Heart left ventricle (tissue), 16 donors: ENCODE measurements at places on chromosomes 16 and 17. TPM values are rescaled to one million over a fixed set of nuclear protein-coding genes. Genes with fewer than 3 reads are reported as not detected.

Gene MYH3
- total RNA-seq, result 0.31 TPM

Gene TBC1D26
- total RNA-seq, result not detected

DNA sequence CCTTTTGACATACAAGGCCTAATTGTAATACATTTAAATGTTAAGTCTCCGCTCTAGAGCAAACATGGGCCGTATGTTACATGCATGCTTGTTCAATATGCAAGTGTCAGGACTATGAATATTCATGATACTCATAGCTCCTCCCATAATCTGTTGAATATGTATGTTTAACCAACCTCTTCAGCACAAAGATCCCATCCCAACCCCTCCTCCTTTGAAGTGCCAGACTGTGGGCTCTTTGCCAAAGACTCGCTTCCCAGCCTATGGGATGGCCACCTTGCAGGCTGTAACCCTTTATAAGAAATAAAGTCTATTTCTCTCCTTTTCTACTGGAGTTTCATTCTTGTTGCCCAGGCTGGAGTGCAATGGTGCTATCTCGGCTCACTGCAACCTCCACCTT is 156.2 kb downstream of the ABCC12 start:
- no peak overlapping the region for H3K4me3 ChIP-seq
- no peaks in the 10 kb centered on the region for H3K4me1 ChIP-seq
- H3K27me3 ChIP-seq, result no peaks in the 10 kb centered on the region
- no peak overlapping the region for H3K27ac ChIP-seq

Gene GRB7
- total RNA-seq, result 0.48 TPM

Gene NPIPA3
- total RNA-seq, result 2.1 TPM

Gene FBXW10
- total RNA-seq, result not detected

Gene PIRT
- total RNA-seq, result not detected

- no peaks in the 10 kb centered on the region for H3K4me1 ChIP-seq
- no peaks in the 10 kb centered on the region for H3K27me3 ChIP-seq
- no peak overlapping the region for H3K4me3 ChIP-seq
- no peak overlapping the region for H3K27ac ChIP-seq
These were observed 99.7 kb downstream of the ELAC2 start for GRCh38 chr17:12918142-12918541.

Gene HSPB9
- not detected for total RNA-seq

- H3K4me1 ChIP-seq, result no peaks in the 10 kb centered on the region
- H3K36me3 ChIP-seq, result no peaks in the 10 kb centered on the region
- H3K27ac ChIP-seq, result peak overlapping the region; percentile 76
- no peaks in the 10 kb centered on the region for H3K27me3 ChIP-seq
- peak; percentile 62 for DNase-seq
- H3K4me3 ChIP-seq, result peak overlapping the region; percentile 26
These were observed 50.8 kb downstream of the TBC1D26 start for GRCh38 chr17:15782866-15783265.

DNA sequence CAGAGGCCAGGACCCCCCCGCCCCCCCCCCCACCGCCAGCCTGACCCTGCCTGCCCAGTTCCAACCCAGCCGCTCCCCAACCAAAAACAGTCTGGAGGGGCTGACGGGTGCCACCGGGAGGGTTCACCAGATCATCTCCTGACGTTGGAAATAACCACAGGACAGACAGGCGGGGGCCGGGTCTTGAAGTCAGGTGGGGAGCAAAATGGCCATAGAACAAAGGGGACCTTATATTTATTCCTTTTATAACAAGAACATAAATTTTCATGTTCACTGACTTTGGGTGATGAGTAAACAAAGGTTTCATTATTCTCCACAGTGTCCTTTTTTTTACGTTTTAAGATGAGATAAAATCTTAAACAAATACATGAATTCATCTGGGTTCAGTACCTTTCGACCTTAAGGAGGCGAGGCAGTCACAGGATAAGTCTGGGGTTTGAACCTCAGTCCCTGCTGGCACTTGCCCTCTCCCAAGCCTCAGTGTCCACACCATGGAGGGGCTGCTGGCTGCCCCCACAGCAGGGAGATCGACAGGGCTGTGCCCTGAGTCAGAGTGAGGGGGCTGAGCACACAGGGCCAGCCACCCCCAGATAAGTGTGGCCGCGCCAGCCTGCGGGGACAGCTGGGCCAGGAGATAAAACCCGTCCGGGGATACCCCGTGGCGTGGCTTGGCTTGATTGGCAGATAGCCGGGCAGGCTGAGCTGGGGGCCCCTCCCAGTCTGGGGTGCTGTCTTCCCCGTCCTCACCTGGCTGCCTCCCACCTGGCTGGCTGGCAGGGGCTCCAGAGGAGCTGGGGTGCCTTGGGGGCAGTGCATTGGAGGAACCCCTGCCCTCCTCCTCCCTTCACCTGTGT is 15.0 kb downstream of the SLC7A5 start:
- peaks cover 14% of the 10 kb centered on the region for H3K36me3 ChIP-seq
- H3K4me1 ChIP-seq, result peaks cover 31% of the 10 kb centered on the region
- peak overlapping the region; percentile 20 for H3K4me3 ChIP-seq
